ENCODE measurements at places on chromosomes 1 and 21.

DNA sequence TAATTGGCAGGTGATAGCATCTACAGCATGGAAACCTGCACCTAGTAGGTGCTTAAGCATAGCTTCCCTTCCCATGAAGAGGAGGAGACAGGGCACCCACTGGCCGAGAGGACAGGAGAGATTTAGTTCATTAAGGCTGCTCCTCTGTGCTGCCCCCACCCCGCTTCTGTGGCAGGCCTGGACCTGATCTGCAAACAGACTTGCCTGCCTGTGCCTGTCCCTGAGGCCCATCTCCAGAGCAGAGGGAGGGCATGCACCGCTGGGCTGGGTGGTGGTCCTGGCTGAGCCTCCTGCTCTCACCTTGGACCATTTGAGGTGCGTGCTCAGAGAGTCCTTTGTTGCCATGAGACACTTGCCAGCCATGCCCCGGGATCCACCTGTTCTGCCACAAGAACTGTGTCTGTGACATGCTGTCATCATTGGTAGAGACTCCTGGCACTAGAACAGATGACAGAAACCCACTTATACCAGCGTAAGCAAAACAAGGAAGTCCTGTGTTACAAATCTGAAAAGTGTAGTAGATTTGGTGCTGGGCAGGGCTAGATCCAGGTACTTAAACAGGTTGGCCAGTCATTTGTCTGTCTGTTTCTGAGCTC is 55.6 kb downstream of the PTPRF start:
- peak; percentile 73 for DNase-seq

DNA sequence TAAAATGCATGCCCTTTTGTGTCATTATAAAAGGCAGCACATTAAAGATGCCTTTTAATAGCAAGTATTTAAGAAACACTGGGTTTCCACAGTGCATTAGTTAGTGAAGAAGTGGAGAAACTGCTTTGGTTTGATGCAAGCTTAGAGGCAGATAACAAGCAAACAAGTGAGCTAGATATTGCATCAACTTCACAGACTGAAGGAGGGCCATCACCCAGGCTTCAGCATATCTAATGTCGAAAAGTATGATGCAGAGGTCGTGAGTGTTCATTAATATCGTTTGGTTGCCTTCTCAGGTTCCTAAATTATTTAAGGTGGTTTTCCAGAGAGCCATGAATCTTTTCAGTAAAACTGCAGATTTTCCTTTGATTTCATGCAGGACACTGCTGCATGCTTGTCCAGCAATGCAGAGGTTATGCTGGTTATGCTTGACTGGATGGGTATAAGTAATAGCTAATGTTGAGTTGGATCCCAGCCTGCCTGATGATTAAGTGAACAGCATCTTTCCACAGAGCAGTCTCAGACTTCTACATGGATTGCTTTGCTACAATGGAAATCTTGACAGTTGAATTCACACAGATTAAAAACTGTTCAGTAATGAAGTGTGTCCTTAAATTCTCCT is 69.7 kb upstream of the IPO9 start:
- no peak for DNase-seq

DNA sequence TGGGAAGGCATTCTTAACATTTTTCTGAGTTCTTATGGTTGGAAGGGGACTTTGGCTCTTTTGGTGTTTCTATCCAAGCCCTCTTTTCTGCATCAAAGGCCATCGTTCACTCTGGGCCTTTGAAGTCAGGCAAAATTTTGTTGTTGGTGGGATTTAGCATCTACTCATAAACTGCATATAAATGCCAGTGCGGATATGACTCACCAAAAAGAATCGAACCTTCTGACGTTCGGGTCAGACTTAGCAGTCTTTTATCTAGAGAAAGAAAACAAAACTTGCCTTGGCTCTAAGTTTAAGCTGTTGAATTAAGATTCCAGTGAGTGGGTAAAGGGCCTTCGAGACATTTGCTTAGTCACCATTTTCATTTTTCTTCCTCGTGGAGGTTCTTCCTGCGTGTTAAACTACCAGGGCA is 51.4 kb downstream of the EVA1C start:
- no peak for DNase-seq

DNA sequence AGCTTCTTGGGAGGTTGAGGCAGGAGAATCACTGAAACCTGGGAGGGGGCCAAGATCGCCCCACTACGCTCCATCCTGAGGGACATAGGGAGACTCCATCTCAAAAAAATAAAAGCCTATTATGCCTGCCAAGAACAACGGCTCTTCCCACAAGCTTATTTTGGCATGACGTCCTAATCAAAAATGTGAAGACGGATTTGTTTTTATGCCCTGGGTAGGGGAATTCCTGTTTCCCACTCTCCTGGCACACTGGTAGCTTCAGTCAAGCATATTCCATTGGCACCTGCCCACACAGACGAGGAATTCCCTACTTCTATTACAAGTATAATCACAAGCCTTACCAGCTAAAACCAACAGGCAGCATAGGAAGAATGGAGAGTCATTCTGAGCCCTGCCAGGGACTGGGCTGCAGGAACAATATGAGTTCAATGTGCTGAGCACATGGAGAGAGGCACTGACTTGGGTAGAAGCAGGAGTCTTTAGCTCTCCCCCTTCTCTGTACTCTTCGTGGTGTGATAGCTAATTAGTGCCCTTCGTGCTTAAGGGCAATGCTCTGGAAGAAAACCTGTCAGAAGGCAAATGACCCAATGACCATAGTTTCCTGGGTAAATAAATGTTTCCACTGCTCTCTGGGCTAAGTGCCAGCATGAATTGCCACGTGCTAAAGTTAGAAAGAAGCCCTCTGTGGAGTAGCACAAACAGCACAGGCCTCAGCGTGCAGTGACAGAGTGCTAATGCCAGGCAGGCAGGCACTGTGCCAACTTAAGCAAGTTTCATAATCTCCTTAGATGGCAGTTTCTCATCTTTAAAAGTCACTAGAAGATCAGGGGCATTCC is 16.8 kb downstream of the TNFSF4 start:
- DNase-seq, result peak; percentile 84

DNA sequence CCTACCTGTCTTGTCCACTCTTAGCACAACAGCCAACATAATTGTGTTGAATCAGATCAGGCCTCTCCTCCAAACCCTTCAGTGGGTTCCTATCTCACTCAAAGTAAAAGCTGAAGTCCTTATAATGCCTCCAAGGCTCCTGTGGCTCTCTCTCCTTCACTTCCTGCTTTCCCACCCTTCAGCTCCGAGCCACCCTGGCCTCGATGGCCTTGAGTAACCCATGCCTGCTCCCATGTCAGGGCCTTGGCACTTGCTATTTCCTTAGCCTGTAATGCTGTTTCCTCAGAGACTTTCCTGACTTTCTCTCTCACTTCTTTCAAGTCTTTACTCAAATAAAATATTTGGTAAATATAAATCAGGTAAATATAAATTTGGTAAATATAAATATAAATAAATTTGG is 8.1 kb upstream of the PLEKHM2 start:
- no peak for DNase-seq

DNA sequence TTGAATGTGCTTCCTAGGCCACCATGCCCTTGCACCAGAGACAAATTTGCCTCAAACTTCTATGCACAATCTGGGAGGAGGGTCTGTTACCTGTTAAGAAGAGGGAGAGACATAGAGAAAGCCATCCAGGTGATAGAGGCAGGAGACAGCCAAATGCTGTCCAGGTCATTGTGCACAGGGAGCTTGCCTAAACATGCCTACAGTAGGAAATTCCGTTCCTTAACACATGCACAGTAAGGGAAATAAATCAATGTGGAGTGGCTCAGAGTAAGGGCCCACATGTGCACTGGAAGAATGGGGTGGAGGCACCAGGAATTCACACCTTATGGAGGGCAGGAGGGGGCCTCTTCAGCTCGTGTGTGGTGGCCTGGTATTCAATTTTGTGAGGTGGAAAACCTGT is 19.5 kb upstream of the CREG1 start:
- DNase-seq, result no peak

GRCh38 chr1:16981269-16981849 is 939 bp upstream of the MFAP2 start:
- no peak for DNase-seq

DNA sequence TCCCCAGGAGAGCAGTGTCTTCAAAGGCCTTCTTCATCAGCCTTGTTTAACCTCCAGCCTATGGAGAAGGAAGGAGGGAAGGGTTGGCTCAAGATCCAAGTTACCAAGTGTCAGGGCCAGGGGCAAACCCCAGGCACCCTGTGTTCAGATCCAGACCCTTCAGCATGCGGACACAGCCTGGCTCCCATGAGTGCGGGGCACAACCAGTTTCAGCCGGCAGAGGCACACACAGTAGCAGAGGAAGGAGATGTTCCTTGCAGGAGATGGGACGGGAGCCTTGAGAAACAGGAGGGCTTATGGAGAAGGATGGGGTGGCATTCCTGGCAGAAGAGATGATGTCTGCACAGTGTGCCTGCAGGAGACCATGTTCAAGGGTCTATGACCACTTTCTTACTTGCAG is 161.7 kb upstream of the EDN2 start:
- DNase-seq, result no peak

GRCh38 chr1:154574716-154575115 is 7.1 kb downstream of the CHRNB2 start:
- peak; percentile 69 for DNase-seq

DNA sequence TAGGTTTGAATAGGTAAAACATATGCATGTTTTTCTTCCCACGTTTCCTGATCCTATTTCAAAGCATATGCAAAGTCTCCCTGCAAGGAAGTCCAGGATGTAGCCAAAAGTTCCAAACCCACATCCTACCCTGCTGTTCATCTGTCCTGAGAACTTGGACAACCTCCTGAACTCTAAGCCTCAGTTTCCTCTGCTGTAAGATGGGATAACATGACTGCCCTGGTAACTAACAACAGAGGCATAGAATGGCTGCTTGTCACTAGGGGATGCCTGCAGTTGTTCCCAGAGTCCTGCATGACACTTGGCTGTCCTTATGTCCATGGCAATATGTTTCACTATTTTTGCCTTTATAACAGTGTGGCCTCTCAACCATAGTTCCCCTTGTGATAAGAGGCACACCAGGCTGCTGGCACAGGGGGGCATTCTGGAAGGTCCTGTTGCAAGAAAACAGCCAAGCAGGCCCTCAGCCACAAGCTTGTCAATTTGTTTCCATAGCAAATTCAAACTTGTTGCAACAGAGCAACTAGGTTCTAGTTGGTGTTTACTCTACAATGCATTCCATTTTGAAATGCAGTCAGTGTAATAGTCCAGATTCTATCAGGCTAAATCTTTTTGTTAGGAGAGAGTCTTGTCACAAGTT is 1.5 kb upstream of the HDGF start:
- peak; percentile 38 for DNase-seq

GRCh38 chr1:86862920-86863319 is 51.0 kb downstream of the SELENOF start:
- DNase-seq, result no peak

DNA sequence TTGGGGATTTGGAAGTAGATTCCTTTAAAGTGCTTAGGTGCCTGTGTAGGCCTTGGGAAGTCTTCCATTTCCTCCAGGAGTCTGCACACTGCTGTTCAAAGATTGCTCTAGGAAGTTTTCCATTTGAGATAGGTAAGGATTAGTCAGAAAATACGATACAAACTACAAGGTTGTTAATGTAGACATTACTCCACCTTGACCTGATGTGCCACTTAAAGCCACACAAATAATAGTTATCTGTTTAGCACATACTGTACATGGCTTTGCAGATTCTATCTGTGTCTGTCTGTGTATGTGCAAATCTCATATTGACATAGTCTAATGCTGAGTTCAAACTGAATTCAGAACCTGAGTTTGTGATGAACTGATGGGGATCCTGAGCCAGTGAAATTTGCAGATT is 118.4 kb downstream of the RHOU start:
- DNase-seq, result no peak

GRCh38 chr21:26736449-26736848 is 108.8 kb downstream of the ADAMTS1 start:
- DNase-seq, result no peak

- no peak for DNase-seq
These were observed 160.2 kb downstream of the DHRS3 start for GRCh38 chr1:12457771-12458170.

DNA sequence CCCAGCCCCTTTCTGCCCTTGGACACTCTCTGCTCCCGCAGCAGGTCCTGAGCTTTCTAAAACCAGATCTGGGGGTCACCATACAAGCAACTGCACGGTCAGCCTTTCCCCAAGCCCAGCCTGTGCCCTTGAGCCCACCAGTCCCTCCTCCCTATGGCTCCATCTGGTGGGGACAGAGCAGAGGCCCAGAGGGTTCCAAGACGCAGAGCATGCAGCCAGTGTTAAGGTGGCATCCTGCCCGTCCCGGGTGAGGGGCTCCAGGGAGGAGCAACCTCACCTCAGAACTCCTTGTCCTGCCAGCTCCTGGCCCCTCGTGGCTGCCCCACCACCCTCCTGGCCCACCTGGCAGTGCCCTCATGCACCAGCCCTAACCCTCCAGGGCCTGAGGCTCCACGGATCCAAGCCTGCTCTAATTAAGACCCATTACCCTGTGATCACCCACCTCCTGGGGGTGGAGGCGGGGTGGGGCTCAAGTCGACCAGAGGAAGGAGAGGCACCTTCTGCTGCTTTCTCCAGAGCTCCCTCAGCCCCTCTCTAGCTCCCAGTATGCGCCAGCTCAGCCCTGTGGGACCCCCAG is 8.5 kb downstream of the CHD5 start:
- DNase-seq, result peak; percentile 67

- DNase-seq, result no peak
These were observed 2.9 kb downstream of the SELENON start for GRCh38 chr1:25802915-25803314.

- no peak for DNase-seq
These were observed 78.7 kb downstream of the SIK1 start for GRCh38 chr21:43348170-43348766.

- DNase-seq, result peak; percentile 34
These were observed 99.9 kb downstream of the XCL2 start for GRCh38 chr1:168443899-168444298.

DNA sequence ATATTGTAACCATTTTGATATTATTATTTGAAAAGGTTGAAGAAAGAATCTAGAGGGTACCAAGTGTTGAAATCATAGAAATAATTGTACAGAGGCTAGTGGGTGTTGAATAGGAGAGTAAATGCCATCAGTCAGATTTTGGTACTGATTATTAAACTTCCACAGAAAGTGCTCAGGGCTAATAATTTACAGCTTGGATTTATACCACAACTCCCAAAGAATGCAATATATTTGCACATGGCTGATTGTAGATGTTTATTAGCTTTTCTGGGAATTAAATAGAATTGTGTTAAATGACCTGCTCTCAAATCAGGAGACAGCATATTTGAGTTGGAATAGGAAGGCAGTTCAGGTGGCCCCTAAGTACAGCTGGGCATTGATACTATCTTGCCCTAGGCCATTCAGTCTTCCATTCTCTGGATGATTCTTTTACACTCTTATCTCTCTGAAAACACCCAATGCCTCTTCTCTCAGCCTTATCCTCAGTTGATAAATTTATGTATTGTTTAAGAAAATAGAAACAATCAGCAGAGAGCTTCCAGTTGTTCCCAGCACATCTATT is 63.7 kb downstream of the ERICH3 start:
- DNase-seq, result no peak

GRCh38 chr1:199522338-199522737 is 505.2 kb upstream of the NR5A2 start:
- DNase-seq, result no peak

DNA sequence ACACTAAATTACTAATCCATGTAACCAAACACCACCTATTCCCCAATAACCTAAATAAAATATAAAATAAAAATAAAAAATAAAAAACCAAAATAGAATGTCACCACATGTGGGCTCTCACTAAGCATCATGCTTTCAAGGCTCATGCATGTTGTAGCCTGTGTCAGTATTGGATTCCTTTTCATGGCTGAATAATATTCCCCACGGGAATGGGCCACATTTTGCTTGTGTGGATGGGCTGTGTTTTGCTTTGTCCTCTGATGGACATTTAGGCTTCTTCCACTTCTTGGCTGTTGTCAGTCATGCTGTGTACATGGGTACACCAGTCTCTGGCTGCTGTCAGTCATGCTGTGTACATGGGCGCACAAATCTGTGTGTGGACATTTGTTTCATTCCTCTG is 3.2 kb downstream of the KRTAP10-6 start:
- no peak for DNase-seq
